ENCODE measurements at places on chromosomes 12 and 14. TPM values are rescaled to one million over a fixed set of nuclear protein-coding genes. Genes with fewer than 3 reads are reported as not detected.

DNA sequence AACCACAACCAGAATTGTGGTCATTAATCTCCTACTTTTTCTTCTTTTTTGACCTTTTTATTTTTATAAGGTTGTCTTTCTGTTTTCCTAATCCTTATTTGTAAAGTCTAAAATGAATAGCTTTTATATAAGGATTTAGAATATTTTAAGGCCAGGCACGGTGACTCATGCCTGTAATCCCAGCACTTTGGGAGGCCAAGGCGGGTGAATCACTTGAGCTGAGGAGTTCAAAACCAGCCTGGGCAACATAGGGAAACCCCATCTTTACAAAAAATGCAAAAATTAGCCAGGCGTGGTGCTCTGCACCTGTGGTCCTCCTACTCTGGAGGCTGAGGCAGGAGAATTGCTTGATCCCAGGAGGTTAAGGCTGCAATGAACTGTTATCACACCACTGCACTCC is 55.1 kb downstream of the IFT81 start:
- no peak for DNase-seq

- no peak for DNase-seq
Observed at GRCh38 chr12:1553987-1554982, 40.1 kb downstream of the FBXL14 start.

DNA sequence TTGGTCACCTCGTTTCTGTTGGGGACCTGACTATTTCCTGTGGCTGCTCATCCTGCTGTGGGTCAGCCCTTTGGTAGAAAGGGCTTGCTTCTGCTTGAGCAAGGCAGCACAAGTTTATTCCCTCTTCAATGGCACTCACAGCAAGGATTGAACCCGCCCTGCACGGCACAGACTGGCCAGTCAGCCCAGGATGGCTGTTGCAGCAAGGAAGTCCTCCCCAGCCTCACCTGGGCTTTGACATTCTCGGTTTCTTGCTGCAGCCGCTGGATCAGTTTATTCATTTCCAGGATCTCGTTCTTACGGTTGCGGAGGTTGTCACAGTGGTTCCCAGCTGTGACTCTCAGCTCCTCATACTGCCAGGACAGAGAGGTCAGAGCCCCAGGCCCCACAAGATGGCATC is 9.5 kb downstream of the KRT82 start:
- no peak for DNase-seq

DNA sequence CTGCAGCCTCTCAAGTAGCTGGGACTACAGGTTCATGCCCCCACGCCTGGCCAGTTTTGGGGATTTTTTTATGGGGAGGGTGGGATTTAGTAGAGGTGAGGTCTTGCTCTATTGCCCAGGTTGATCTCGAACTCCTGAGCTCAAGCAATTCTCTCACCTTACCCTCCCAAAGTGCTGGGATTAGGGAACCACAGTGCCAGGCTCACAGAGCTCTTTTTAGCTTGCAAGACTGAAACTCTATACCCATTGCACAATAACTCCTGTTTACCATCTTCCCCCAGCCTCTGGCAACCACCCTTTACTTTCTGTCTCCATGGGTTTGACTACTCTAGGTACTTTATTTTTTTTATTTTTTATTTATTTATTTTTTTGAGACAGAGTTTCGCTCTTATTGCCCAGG is 25.7 kb upstream of the CDK17 start:
- no peak for DNase-seq

CLEC4C gene
- total RNA-seq, result not detected

PMEL gene
- total RNA-seq, result 1.2 TPM

RCOR1 gene
- 24.3 TPM for total RNA-seq

FBLN5 gene
- total RNA-seq, result 240 TPM

TAS2R43 gene
- 7.1 TPM for total RNA-seq

MYH6 gene
- total RNA-seq, result not detected

EAPP gene
- total RNA-seq, result 28.0 TPM
